ENCODE measurements at places on chromosomes 4 and X.

DNA sequence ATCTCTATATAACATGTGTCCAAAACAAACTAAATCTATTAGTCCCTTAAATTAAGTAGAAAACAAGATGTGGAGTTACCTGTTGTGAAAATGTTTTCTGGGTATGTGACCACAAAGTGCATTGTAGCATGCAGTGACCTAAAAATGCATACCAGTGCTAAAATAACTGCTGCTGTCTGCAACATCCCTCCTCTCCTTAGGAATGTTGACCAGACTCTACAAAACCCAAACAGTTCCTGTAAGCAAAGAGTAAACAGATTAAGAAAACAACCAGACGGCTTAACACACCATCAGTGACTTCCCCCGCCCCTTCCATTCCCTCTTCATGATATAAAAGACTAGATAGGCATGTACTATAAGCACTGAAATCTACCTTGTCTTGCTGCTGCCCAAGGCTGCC lies 15.8 kb upstream of the RAB33B start:
- DNase-seq: no peak

DNA sequence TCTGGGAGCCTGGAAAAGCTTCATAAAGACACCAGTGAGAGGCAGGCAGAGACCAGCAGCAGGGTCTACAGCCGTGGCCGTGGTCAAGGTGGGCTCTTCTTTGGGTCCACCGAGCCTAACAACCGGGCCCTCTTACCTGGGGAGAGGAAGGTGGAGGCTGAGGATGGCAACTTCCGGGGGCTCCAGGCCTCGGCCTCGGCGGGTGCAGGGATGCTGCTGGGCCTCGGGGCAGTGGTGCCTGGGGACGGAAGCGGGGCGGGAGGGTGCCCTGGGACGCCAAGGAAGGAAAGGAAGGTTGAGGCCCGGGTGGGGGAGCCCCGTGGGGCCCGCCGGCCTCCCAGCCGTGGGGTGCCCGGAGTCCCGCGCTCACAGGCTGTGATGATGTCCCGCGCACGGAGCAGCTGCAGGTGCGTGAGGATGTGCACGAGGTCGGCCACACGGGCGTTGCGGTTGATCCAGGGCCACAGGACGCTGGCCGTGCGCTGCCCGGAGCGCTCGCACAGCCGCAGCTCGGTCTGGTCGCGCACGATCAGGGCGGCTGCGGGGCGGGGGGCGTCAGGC lies 561 bp downstream of the IRAK1 start:
- no peak for DNase-seq

GRCh38 chr4:10296730-10297129 lies 160.5 kb downstream of the ZNF518B start:
- no peak for DNase-seq

- DNase-seq: no peak
Measured at GRCh38 chrX:72382202-72382595, 76.5 kb upstream of the CITED1 start.

DNA sequence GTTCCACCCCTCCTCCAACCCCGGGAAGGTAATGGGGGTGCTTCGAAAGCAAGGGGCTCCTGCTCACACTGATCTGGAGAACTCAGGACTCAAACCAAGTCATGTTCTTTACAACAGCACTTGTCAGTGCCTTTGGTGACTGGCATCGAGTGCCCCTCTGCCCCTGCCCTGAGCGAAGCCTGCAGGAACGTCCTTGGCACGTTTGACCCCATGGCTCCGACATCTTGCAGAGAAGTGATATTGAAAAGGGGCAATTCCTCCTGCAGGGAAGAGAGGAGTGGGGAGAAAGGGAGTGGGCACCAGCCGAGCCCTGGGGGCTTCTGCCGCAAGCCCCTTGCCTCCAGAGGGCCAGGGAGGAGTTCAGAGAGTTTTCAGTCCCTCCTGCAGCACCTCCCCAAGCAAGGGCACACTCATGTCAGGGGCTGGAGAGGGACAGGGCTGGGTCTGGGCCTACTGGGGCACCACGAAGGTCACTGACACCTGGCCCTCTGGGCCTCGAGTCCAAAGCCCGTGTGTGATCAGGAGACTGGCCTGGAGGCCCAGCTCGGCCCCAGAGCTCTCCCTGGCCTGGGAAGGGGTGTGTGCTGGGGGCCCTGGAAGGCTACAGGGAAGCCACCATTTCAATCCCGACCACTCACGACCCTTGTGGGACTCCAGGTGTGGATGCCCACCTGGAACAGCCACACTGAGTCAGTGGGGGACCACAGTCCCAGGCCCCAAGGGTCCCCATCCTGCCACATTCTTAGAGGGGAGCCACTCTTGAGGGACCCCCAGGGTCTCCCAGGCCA lies 94.9 kb upstream of the NKX1-1 start:
- no peak for DNase-seq

DNA sequence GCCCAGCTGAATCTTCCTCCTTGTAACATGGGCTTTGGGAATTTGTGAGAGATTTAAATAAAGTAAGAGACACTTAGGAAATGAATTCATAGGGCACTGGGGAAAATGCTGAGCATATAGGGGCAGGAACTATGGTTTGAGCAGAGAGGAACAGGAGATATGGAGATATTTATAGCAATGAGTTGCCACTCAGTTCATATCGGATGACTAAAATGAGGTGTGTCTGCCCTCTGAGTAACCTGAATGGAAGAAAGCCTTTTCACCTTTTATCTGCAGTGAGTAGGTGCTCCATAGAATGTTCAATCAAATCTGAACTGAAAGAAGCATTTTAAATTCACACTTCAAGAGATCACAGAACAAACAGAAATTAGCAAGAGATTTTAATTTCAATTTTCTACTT lies 105.7 kb downstream of the CEP44 start:
- no peak for DNase-seq

- DNase-seq: no peak
Measured at GRCh38 chrX:3468031-3468430, 121.6 kb upstream of the MXRA5 start.

GRCh38 chr4:66565801-66566200 lies 895.5 kb upstream of the EPHA5 start:
- no peak for DNase-seq

DNA sequence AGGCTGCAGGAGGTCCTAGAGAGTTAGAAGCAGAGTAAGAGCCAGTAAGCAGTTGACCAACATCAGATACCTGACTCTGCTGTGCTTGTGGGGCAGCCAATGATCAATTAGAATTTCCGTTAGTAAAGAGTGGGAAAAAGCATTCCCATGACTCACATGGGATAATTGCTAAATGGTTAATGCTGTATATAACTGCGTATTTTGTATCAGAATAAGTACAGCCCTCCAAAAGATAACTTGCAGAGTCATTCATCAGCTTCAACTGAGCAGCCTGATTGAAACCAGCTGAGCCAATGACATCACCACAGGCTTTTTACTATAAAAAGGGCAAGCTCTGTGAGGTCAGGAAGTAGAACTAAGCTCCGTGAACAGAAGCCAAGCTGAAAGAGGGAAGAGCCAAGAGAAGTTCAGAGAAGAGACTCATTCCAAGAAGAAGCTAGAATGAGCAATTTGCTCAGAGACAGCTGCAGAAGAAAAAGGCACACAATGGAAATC lies 67.9 kb downstream of the PPP3CA start:
- DNase-seq: no peak

- DNase-seq: no peak
Measured at GRCh38 chr4:15164571-15164970, 162.3 kb downstream of the CPEB2 start.

DNA sequence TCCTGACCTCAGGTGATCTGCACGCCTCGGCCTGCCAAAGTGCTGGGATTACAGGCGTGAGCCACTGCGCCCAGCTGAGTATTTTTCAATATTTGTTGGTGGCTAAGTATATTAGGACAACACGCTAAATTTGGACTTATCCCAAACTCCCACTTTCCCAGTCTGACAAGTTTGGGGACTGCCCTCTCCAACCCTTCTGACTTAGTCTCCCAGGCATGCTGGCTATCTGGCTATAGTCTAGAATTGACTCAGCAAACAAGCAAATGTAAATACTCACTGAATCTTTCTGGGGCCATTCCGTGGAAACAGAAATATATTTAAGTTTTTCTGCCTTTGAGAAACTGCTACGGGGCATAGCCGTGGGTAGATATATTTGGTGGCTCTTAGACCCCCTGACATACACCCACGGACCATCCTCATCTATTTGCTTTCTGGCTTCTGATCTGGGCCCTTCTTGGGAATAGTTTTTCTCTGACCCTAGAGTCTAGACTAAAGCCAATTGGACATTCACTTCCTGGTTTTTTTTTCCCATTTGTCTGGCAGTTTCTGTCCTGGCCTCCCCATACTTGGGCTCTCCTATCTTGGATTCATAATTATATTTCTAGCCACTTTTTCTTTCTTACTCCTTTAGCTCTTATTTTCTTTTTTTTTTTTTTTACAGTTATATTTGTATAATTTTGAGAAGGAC lies 11.3 kb upstream of the DOCK11 start:
- DNase-seq: no peak
